GF-D8 (cell line): ENCODE measurements at places on chromosomes 1 and 21.

GRCh38 chr1:100394285-100394684, 42.0 kb downstream of the CDC14A start:
- DNase-seq, result no peak

DNA sequence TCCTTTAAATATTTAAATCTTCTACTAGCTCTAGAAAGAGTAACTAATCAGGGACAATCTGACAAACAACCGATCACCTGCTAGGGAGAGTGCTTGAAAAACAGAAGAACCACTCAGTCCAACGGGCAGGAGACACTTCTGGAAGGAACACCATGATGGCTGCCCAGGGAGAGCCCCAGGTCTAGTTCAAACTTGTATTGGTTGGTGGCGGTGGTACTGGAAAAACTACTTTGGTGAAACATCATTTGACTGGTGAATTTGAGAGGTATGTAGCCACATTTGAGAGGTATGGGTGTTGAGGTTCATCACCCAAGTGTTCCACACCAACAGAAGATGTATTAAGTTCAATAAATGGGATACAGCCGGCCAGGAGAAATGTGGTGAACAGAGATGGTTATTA, 4.8 kb upstream of the WDR47 start:
- DNase-seq, result no peak

GRCh38 chr1:25675729-25676476, 59.3 kb downstream of the MAN1C1 start:
- DNase-seq, result no peak

DNA sequence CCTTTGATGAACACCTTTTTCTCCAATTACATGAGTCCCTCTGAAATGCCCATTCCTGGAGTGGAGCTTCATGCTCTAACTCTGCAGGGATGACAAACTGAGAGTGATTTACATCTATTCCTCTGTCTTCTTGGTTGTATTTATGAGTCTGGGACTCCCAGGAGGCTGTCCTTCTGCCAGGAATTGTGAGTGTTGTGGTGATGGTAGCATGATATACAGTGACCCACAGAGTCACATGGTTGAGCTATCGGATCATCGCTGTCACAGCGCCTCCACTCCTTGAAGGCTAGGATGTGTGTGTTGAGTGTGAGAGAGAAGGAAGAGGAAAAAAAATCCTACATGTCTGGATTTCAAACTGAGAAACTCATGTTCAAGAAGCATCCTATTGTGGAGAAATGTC, 163.4 kb upstream of the CACNA1E start:
- DNase-seq, result no peak

- DNase-seq, result no peak
Observed at GRCh38 chr1:232748910-232749368, 56.3 kb upstream of the MAP10 start.

DNA sequence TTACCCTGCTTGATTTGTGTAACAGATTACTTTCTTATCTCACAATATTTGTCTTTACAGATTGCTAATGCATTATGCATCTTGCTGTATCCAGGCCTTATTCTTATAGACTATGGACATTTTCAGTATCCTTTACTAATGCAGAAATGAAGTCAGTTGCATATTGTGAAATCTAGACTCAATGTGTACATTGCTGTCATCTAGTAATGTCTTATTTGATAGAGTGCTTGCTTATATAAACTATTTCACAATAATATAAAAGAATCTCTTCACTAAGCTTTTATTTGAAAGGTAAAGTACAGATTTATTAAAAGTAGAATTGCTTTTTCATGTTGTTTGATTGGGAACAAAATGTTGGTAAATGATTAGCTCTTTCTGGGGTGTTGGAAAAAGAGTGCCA, 39.6 kb downstream of the ALG6 start:
- no peak for DNase-seq

- no peak for DNase-seq
Observed at GRCh38 chr1:39849203-39849602, 34.1 kb downstream of the TRIT1 start.

DNA sequence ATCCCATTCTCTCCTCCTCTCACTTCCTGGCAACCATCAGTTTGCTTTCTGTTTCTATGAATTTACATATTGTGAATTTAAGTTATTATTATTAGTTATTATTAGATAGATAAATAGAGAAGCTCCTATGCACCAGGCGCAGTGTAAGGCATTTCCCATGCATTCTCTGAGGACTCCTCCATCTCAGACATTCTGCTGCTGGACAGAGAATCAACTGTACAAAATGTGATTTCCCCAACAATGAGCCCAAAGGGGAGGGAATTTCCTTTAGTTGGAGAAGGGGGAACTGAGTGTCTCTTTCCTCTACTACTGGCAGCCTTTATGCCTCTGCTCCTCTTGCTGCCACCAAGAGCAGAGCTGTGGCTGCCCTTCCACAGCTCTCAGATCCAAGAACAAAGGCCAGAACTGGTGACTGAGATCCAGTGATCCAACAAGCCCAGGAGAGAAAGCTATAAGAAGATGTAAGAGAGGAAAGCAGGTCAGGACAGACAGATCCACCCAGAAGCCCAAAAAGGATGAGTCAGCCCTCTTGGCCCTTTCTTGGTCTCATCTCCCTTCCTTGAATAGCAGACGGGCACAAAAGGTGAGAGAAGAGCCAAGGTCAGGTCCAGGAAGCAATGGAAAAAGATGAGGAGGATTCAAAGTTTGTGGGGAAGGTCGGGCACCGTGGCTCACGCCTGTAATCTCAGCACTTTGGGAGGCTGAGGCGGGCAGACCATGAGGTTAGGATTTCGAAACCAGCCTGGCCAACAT, 3.5 kb upstream of the IVL start:
- DNase-seq, result no peak

DNA sequence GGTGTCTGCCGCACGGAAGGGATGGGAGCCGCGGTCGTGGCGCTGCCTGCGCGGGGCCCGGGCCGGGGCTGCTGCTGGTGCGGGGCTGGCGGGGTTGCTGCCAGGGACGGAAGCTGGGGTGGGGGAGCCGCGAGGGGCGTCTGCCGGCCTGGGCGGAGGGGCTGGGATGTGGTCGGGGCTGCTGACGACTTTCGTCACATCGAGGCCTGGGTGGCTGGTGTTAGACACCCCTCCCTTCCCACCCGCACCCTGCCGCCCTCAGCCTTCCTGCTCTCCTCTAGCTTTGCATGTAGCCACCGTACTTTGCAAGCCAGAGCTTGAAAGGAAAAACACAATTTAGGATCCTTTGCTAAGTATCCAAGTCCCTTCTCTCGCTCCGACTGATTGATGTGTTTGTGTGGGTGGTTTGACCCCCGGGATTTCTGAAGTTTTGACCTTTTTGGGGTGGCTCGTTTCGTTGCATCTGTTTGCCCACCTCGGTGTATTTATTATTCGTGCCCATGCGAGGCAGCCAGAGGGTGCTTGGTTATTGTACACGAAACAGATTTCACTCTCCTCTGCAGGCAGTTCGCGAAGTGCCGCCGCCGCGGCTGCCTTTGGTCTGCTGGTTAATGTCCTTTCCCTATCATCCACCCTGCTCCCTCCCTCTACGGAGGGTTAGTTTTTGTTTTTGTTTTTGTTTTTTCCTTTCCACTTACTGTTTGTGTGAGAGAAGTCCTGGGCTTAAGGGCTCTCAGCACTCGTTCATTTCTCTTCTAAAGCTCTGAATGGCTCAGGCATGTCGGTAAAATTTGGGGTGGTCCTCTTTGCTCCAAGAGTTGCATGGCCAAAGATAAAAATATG, 868 bp downstream of the C1orf21 start:
- DNase-seq, result no peak

DNA sequence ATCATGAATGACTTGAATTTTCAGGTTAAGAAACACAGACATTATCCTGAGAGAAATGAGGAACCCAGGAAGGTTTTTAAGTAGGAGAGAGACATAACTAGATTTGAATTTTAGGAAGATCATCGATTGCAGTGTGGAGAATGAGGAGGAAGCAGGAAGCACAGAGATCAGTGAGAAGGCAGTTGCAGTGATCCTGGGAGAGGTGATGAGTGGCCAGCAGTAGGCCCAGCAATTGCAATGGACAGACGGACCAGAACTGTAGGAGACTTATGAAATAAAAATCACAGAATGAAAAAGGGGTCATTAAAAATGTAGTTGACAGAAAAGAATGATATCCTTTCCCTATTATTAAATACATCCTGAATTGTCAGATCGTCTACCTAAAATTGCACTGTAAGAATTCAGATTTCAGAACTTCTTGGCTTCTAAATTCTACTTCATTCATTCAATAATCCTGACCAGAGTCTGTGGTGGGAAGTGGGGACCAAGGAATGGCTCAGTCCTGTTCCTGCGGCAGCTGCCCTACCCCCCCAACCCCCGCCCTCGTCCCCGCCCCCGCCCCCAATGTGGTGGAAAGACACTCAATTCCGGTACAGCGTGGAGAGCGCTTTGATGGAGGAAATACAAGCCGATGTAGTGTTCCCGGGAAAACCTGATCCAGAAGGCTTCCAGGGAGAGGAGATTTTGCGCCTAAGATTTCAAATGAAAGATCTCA, 35.1 kb downstream of the SLC2A1 start:
- DNase-seq, result no peak

- no peak for DNase-seq
Observed at GRCh38 chr1:168079761-168080160, 57.0 kb downstream of the GPR161 start.

DNA sequence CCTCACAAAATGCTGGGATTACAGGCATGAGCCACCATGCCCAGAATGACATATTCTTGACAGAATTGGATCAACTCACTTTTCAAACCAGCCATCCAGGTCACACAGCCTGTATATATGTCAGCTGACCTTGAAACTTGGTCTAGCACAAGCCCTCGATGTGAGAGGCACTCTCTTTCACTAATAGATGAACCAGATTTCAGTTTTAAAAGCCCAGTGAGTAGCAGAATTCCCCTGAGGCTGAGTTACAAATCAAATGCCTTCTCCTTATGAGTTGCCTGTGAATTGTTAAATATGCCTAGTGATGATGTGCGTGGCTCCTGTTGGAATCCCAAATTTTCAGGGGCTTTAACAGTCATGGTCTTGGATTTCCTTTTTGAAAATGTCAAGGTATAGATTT, 88.7 kb downstream of the CD247 start:
- DNase-seq, result no peak

DNA sequence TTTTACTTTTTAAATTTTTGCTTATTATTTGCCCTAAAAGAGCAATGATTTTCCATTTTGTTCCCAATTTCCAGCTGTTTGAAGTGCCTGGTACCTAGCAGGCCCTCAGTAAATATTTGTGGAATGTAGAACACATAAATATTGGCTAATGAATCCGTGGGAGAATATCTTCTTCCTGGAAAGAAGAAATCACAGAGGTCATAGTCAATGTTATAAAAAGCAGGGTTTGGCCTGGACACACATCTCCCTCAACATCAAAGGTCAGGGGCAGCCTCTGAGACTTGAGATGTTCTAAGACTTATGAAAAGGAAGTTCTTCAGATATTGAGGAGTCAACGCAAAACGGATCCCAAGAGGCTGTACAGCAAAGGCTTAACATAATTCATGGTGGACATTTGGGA, 358.1 kb downstream of the HHAT start:
- DNase-seq, result no peak

GRCh38 chr21:25925064-25925800, 190.5 kb downstream of the GABPA start:
- no peak for DNase-seq
